ENCODE measurements at places on chromosomes 1 and 21.

DNA sequence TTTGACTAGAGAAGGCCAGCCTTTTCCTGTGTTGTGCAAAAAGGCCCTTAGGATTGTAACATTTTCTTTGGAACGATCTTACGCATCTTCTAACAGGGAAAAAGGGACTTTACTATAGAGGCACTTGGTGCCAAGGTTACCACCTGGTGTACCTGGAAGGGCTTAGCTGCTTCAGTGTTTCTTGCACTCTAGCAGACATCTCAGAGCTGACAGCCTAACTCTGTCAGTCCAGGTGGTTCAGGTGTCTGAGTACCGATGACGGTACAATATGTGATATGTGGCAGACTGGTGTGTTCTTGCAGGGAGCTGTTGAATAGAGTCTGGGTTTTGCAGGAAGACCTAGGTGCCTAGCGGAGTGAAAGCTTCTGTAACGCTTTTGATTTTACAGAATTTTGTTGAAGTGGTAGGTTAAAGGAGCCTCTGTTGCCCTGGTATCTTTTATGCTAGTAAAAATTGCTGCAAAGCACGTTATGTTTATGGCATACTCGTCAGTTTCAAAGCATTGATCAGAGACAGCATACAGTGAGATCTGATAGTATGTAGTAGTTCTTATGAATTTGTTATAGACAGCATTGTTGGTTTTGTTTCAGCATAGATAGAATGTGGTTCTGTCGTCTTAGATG is 1.4 kb downstream of the MAGI3 start:
- H3K36me3 ChIP-seq, result no peaks in the 10 kb centered on the region
- no peak overlapping the region for H3K27ac ChIP-seq
- H3K4me1 ChIP-seq, result peaks cover 16% of the 10 kb centered on the region
- H3K4me3 ChIP-seq, result peak overlapping the region; percentile 92
- no peak for DNase-seq
- no peaks in the 10 kb centered on the region for H3K27me3 ChIP-seq

DNA sequence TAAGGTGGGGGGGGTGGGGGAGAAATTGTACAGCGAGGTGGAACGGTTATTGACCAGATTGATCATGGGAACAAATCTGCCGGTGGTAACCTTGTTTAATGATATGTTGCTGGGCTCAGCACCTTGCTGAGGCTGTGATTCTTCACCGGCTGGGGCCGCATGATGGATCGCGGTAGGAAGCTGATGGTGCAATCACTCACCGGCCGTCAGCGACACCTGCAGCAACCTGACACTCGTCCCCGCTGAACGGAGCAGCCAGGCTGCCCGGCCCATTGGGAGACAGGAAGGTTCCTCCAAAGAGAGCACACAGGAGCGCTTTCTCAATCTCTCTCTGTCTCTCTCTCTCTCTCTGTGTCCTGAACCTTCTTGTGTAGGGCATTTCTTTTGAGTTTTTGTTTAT is 128.5 kb upstream of the RRP15 start:
- peak; percentile 9 for DNase-seq
- no peaks in the 10 kb centered on the region for H3K36me3 ChIP-seq
- H3K27ac ChIP-seq, result no peak overlapping the region

DNA sequence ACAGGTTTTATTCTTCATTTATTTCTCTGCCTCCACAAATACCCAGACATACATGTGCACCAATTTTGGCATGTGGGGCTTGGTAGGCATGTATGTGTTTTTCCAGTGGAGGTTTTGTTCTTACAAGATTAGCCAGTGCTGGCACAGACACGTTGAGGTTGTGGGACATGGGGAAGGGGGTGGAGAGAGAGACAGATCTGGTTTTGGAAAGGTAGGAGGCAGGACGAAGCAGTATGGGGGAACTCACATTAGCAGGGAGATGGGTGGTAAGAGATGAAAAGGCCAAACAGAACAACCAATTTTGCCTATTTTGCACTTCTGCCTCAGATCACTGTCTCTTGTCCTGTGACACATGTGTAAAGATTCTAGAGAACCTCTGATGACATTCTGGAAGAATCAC is 166.1 kb upstream of the HMGB4 start:
- no peak for DNase-seq
- H3K27ac ChIP-seq, result no peak overlapping the region
- no peaks in the 10 kb centered on the region for H3K4me1 ChIP-seq
- H3K4me3 ChIP-seq, result no peak overlapping the region

- H3K27me3 ChIP-seq, result no peaks in the 10 kb centered on the region
- no peak for DNase-seq
- H3K4me1 ChIP-seq, result peaks cover 2% of the 10 kb centered on the region
- H3K4me3 ChIP-seq, result no peak overlapping the region
- no peaks in the 10 kb centered on the region for H3K36me3 ChIP-seq
Observed at GRCh38 chr1:214912127-214912526, 170.4 kb upstream of the KCNK2 start.

- H3K4me1 ChIP-seq, result no peaks in the 10 kb centered on the region
- no peak overlapping the region for H3K27ac ChIP-seq
- DNase-seq, result no peak
- H3K4me3 ChIP-seq, result no peak overlapping the region
Observed at GRCh38 chr1:228548788-228549187, 61.6 kb downstream of the RNF187 start.

DNA sequence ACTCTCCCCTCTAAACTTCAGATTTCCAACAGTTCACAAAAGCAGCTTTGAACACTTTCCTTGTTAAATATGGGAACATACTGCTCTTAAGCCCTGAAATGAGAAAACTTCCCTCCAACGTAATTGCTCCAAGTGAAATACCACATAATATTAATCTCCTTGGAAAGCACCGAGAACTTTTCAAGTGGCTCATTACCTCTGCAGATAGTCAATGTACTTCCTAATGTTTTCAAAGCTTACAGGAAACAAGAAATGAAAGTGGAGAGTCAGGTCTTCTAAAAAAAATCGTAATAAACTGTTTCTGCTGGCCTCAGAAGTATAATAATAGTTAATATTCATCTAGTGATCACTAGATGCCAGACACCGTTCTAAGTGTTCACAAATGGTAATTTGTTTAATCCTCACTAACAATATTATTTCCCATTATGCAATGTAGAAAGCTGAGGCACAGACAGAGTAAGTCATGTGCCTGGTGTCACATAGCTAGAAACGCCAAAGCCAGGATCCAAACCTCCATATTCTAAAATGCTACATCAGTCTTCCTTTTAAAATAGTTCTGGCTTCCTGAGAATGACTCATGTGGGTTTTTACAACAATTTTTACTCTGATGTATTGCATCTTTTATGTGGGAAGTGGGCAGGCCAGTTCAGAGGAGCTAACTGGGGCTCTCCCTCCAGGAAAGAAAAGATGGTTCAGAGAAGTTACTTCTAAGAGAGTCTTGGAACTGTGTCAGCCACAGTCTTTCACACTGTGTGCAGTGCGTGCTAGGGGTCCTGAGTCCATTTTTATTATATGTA is 177.2 kb downstream of the PLPPR4 start:
- H3K4me1 ChIP-seq, result no peaks in the 10 kb centered on the region
- H3K36me3 ChIP-seq, result no peaks in the 10 kb centered on the region
- DNase-seq, result no peak

DNA sequence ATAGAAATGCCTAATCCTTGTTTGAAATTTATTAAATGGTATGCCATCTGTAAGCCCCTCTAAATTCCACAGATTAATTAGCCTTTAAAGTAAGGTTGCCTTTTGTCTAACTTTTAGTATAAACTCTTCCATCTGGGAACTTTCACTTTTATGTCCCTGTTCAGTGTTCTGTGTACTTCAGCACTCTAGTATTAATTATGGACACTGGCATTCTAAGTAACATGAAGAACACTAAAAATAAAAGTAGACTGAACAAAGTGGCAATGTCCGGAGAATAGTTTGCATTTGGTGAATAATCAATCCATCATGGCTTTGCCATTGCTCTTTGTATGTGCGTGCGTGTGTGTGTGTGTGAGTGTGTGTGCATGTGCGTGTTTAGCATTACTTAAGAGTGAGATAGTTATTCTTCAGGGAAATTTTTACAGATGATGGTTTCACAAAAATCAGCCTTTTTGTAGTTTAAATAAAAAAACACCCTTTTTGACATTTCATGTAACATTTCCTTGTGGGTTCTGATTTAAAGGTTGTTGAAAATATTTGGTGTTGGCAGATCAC is 51.1 kb downstream of the ATF6 start:
- DNase-seq, result no peak
- H3K27me3 ChIP-seq, result no peaks in the 10 kb centered on the region
- H3K4me1 ChIP-seq, result no peaks in the 10 kb centered on the region
- H3K4me3 ChIP-seq, result no peak overlapping the region

DNA sequence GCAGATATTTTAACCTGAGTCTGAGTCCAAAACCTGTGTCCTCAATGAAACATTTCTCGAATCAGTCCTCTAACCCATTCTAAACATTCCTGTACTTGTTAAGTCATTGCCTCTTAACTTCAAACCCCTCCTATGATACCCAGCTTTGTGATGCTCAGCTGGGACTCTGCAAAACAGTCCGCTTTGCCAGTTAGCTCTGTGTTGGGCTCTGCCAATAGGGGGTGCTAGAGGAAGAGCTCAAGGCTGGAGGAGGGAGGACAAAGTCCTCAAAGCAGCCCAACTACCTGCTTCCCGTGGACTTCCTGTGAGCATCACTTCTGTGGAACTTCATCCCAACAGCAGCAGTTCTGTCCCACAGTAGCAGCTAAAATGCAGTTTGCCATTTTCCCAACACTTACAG is 38.1 kb upstream of the SYT14 start:
- H3K4me1 ChIP-seq, result no peaks in the 10 kb centered on the region
- no peak for DNase-seq
- no peaks in the 10 kb centered on the region for H3K36me3 ChIP-seq
- no peak overlapping the region for H3K27ac ChIP-seq

GRCh38 chr1:46043458-46044017 is 88.9 kb downstream of the PIK3R3 start:
- H3K4me1 ChIP-seq, result no peaks in the 10 kb centered on the region
- H3K27me3 ChIP-seq, result no peaks in the 10 kb centered on the region
- no peak for DNase-seq

DNA sequence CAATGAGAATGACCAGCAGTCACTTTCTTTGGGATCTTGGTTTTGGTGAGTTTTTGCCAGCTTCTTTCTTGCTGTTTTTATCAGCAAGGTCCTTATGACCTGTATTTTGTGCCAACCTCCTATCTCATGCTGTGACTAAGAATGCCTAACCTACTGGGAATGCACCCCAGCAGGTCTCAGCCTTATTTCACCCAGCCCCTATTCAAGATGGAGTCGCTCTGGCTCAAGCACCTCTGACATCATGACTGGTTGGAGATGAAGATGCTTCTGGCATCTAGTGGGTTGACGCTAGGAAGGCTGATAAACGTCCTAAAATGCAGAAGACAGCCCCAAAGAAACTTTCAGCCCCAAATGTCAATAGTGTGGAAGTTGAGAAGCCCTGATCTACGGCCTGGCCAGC is 33.6 kb upstream of the NHLH2 start:
- H3K27me3 ChIP-seq, result no peaks in the 10 kb centered on the region
- no peak for DNase-seq
- no peak overlapping the region for H3K4me3 ChIP-seq
- H3K27ac ChIP-seq, result no peak overlapping the region
- no peaks in the 10 kb centered on the region for H3K36me3 ChIP-seq

GRCh38 chr1:205041001-205041715 is 1.9 kb upstream of the CNTN2 start:
- H3K36me3 ChIP-seq, result no peaks in the 10 kb centered on the region
- no peaks in the 10 kb centered on the region for H3K27me3 ChIP-seq
- no peak overlapping the region for H3K4me3 ChIP-seq
- DNase-seq, result no peak

DNA sequence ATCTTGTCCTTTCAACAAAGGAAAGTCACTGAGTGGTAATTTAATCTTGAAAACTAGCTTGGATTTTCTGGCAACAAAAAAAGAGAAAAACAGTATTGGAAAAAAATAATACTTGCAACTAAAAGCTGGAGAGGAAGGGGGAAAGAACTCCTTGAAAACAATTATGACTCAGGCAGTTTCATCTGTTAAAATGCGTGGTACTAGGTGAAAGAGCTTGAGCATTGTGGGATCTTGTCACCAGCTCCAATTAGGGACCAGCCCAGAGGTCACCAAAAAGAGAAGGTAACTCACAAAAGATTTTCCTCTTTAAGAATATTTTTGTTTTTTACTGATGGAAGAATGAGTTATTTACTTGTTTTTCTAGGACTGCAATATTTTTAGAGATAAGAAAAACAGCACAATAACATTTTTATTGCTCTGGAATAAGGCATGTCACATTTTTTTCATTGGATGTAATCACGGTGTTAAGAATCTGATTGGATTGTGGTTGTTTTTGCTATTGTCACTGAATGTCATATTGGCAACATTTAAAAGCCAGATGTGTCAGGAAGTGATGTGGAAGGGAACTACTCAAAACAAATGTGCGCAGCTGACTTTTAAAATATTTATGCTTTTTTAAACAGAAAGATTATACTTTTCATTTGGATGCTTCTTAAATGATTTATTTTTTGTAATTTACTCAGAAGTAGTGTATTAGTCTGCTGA is 78.5 kb upstream of the ADAMTS5 start:
- H3K27me3 ChIP-seq, result no peaks in the 10 kb centered on the region
- H3K36me3 ChIP-seq, result no peaks in the 10 kb centered on the region
- no peak overlapping the region for H3K27ac ChIP-seq
- no peak overlapping the region for H3K4me3 ChIP-seq
- DNase-seq, result no peak
- H3K4me1 ChIP-seq, result no peaks in the 10 kb centered on the region

- no peaks in the 10 kb centered on the region for H3K27me3 ChIP-seq
- H3K27ac ChIP-seq, result no peak overlapping the region
- H3K4me1 ChIP-seq, result peaks cover 3% of the 10 kb centered on the region
- no peaks in the 10 kb centered on the region for H3K36me3 ChIP-seq
Observed at GRCh38 chr1:203199002-203199401, 12.5 kb upstream of the CHI3L1 start.

GRCh38 chr1:201774224-201774982 is 54.6 kb upstream of the IPO9 start:
- H3K27ac ChIP-seq, result no peak overlapping the region
- no peaks in the 10 kb centered on the region for H3K27me3 ChIP-seq
- peaks cover 17% of the 10 kb centered on the region for H3K36me3 ChIP-seq
- no peaks in the 10 kb centered on the region for H3K4me1 ChIP-seq
- no peak overlapping the region for H3K4me3 ChIP-seq

DNA sequence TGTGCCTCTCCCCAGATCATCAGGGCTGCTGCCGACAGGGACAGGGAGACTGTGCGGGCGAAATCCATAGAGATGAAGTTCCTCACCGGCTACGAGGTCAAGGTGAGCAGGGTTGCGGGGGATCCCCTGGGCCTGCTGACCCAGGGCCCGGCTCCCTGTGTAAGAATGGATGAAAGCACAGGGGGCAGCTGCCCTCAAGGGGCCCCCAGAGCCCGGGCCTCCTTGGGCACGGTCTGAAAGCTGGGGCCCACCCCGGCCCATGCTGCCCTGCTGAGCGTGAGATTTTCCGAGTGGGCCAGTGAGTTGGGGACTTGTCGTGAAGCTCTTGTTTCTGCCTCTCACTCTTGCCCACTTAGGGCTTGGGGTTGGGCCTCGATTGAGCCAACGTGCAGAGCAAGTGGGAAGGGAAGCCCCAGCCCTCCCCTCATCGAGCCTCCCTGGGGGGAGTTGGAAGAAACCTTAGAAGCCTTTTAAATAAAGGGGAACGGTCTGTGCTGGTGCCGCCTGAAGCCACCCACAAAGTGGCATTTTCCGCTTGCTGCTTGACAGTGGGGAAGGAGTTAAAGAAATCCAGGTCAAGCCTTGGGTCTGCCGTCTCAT is 45.2 kb downstream of the COQ8A start:
- H3K27ac ChIP-seq, result no peak overlapping the region
- no peaks in the 10 kb centered on the region for H3K36me3 ChIP-seq
- no peaks in the 10 kb centered on the region for H3K27me3 ChIP-seq
- no peak overlapping the region for H3K4me3 ChIP-seq
- DNase-seq, result no peak

Measured in neuronal stem cell (in vitro differentiated cells).